ENCODE measurements at places on chromosomes 2 and 18.

DNA sequence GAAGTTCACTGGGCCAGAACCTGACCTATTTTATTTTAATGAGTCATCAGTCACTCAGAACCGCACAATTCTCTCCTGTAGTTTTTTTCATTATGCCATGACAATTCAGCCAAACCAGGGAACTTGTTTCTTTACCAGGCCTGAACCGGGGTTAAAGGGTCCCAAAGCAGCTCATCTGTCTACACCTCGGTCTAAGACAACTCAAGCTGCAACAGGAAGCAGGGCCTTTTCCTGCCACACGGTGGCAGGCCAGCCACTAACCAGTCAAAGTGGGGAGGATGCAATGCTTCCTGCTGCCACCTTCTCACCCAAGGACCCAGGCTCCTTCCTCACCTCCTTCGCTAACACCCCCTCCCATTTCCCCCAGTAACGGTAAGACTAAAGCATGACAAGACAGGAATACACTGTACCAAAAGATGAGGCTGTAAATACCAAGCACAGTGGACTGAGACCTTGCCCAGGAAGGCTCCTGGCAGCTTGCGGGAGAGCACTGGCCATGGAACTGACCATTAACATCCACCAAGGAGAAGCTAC lies 56.7 kb upstream of the ACKR3 start:
- DNase-seq = peak; percentile 6

DNA sequence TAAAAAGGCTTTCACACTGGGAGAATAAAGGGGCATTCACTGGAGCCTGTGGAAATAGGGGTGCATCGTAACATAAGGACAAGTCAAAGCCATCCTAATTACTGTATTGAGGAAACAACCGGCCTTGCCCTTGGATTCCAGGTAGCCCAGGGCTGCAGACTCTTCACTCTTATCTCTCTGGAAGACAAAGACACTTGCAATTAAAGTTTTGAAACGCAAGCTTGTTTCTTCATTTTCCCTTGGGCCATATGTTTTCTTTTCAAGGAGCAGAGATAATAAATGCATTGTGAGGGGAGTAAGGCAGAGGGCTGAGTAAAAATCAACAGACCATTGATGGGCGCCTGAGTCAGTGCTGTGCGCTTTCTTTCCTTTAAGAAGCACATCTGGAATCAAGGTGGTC lies 11.5 kb downstream of the TNFRSF11A start:
- DNase-seq = no peak

GRCh38 chr2:150088538-150088937 lies 398.9 kb downstream of the RND3 start:
- no peak for DNase-seq

DNA sequence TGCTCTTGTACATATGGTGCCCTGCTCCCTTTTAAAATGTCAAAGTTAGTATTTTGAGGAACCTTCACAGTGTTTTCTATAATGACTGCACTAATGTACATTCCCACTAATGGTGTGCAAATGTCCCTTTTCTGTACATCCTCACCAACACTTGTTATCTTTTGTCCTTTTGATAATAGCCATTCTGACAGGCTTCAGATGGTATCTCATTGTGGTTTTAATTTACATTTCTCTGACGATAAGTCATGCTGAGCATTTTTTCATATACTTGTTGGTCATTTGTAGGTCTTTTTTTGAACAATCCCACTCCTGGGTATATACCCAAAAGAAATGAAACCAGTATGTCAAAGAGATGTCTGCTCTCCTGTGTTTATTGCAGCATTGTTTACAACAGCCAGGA lies 268.3 kb downstream of the FBXO15 start:
- DNase-seq = no peak

DNA sequence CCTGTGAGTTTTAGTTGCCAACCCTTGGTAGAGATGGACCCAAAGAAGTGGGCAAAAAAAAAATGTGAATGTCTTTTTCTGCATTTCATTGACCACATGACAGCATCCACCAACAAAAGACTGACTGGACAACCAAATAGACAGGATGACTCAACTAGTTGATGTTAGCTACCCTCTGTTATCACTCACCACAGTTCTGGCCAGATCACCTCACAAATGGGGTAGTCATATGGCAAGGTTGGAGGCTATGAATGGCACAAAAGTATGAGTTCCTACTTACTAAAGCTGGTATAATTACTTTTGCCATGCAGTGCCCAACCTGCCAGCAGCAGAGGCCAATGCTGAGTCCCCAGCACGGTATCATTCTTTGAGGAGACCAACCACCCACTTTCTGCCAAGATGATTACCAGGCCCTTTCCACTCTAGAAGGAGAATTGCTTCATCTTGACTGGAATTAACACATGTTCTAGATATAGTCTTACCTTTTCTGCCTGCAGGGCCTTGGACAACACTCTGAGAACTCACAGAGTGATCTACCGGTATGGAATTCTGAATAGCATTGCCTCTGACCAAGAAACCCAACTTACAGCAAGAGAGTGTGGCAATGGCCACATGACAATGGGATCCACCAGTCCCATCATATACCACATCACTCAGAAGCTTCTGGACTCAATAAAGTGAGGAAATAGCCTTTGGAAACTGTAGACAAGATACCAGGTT lies 20.1 kb upstream of the TCF7L1 start:
- DNase-seq = no peak

DNA sequence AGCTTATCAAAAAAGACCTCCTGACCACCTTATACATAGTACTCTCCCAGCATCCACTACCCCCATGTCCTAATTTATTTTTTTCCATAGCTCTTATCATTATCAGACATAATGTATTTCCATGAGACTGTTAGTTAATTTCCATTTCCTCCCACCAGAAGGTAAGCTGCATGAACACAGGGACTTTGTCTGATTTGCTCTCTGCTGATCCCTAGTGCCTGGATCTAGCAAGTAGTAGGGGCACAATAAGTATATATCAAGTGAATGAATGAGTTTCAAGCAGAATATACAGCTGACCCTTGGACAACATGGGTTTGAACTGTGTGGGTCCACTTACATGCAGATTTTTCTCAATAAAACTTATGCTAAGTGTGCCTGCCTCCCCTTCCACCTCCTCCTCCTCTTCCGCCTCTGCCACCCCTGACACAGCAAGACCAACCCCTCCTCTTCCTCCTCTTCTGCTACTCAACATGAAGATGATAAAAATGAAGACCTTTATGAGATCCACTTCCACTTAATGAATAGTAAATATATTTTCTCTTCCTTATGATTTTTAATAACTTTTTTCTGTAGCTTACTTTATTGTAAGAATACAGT lies 53.8 kb downstream of the CTAGE1 start:
- DNase-seq = no peak

DNA sequence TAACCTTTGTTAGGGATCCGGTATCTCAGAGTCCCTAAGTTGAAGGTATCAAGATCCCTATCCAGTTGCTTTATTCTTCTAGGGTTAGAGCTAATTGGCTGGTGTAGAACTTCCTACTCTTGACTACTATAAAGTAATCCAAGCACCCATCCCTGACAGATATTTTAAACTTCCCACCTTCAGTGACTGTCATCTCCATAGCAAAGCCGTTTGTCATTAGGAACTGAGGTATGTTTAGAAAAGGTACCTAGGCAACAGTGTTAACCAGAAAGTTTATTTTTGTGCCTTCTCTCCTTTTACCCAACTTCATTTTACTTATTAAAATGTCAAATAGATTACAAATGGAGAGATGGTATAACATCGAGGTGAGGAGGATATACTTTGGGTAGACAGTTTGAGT lies 4.5 kb downstream of the FAM117B start:
- DNase-seq = no peak

DNA sequence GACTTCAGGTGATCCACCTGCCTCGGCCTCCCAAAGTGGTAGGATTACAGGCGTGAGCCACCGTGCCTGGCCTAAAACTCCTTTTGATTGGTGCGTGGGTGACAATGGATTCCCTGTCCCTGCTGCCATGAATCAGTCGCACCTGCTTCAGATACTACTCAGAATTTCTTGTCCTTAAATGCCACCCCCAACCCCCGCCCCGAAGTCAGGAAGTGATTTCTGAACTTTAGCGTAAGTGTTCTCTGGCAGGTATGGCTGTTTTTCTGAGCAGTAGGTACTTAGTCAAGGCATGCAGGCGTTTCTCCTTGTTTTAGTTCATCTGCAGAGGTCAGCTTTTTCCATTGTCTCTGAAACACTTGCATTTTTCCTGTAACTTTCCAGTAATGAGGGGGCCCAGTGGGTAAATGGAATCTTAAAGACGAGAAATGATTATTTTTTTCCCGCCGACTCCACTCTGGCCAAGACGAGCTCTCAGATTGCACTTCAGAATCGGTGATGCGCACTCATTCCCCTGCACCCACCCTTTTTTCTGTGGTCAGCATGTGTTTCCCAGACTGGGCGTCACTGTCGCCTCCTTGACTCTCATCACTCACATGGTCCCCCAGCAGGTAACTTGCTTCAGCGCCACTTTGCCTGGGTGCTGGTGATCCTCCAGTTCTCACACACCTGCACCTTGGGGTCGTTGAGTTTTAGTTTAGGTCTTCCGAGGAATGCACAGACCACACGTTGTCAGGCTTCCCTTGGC lies 179.7 kb downstream of the GBX2 start:
- no peak for DNase-seq

DNA sequence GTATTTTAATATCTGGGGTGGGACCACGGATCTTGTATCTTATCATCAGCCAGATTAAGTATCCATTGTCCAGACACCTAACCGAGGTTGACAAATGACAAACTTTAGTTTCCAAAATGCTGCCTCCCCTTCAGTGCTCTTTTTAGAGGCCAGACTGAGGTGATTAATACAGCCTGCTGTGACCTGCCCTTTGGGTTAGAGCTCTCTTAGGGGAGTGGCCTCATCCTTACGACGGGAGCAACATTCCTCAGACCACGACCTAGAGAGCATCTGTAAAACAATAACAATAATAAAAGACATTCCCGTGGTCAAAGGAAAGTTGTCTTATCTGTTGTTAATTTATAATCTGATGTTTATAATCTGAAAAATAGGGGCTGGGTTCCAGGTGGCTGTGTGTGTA lies 405.3 kb downstream of the LPIN1 start:
- no peak for DNase-seq

DNA sequence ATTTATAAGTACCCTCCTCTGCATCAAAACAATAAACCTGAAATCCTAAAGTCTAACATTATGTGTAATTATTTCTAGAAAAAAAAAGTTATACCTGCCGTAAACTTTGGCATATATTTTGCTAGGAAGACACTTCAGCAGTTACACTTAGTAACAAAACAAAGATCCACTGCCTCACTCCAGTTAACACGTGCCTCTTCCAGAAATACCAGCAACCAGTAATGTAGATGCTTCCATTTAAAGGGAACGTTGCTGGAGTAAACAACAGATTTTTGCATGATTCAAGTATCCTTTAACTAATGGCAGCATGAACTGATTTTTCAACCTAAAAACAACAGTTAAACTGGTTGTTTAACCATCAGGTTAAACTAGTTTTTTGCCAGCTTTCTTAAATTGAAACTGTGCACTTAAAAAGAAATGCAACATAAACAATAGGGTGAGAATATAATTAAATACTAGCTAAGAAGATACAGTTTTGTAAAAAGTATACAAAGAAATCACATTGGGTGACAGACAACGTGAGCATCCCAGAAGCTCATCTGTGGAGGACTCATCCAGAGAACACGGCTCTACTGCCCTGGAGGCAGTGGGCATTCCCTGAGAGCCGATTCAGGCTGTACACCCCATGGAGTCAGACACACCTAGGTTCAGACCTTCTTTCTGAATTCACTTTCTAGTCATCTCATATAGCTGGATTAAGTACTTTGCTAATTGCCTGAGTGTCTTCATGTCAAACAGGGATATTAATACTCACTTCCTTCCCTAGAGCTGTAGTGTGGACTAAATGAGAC lies 22.3 kb downstream of the MGAT4A start:
- DNase-seq = no peak

- DNase-seq = no peak
Measured at GRCh38 chr2:97769711-97770110, 56.3 kb downstream of the ZAP70 start.

DNA sequence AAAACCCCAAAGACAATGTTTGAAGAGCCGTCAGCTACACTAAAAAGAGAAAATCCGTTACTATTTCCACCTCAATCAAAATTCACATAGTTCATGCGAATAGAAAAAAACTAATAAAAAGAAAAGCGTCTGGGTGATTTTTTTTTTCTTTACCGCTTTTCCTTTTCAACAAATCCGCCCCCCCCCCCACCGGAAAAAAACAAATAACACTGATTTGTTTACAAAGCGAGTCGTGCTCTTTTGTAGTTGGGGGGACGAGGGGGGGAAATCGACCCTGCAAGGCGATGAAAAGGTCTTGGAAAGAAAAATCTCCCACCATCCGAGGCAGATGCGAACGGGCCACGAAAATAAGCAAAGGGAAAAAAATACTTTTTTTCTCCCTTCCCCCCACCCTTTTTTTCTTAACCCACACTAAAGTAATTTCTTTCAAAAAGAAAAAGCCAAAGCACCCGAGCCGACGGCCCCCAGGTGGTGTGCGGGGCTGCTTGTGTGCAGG lies 638 bp downstream of the ZNF521 start:
- no peak for DNase-seq

DNA sequence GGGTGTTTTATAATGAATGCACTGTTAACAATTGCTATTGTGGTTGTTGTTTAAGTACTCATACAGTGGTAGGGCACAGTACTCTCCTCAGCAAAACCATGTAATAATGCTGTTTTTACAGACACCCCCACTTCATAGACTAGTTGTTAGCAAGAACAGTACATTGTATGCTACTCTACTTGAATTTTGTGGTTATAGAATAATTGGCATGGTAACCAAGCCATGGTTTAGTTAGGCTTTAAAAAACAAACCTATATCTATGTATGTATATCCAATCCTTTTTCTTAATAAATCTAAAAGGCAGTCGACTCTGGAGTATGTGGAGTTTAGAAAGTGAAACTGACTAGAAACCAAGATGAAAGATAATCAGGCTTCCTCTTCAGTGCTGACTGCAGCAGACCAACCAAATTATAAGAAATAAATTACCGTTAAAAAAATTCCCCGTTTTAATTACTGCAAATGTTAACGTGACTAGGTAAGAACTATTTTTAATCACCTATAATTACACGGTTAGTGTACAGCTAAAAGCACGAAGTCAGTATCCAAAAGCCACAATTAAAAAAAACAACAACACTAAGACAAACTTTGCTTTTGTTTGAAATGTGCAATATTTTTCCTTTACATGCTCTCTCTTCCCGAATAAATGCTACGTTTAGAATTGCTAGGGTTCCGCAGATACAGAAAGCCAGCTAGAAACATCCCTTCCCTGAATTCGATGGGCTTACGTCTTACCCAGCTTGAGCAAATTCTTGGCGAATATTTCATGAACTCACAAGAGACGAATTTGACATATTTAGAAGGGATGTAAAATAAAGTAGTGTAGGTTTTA lies 113.3 kb upstream of the SERTAD2 start:
- DNase-seq = no peak

All from T1000 (cell line).